ENCODE measurements at places on chromosomes 11 and 22.

GRCh38 chr11:79458709-79459108 lies 17.9 kb upstream of the TENM4 start:
- DNase-seq, result no peak

DNA sequence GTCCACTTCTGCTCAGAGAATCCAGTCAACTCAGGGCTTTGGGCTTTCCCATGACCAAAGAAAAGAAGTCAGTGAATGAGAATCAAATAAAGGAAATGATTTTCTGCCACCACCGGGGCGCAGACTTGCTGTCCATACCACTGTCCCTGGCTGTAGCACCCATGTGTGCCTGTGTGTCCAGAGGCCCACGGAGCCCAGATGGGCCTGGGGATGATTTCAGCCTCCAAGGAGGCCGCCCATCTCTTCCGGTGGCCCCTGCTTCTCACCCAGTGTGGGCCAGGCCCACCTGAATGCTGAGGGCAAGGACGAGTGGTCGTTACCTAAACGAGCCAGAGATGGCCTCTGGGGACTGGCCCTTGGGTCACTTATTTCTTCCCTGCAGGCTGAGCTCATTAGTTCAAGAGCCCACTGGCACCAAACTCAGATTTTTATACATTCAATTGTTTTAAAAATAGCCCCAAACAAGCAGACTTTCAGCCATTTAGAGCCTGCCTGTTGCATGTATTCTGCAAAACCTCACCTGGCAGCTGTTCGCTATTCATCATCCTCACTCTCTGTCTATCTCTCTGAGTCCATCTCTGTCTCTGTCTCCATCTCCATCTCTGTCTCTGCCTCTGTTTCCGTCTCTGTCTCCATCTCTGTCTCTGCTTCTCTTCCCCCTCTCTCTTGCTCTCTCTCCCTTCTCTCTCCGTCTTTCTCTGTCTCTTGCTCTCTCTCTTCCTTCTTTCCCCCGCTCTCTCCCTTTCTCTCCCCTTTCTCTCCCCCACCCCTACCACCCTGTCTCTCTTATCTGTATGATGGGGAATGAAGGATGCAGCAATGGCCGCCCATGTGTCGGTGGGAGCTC lies 24.2 kb downstream of the KRTAP5-5 start:
- DNase-seq, result no peak

GRCh38 chr11:96235751-96236150 lies 107.2 kb downstream of the MAML2 start:
- no peak for DNase-seq

DNA sequence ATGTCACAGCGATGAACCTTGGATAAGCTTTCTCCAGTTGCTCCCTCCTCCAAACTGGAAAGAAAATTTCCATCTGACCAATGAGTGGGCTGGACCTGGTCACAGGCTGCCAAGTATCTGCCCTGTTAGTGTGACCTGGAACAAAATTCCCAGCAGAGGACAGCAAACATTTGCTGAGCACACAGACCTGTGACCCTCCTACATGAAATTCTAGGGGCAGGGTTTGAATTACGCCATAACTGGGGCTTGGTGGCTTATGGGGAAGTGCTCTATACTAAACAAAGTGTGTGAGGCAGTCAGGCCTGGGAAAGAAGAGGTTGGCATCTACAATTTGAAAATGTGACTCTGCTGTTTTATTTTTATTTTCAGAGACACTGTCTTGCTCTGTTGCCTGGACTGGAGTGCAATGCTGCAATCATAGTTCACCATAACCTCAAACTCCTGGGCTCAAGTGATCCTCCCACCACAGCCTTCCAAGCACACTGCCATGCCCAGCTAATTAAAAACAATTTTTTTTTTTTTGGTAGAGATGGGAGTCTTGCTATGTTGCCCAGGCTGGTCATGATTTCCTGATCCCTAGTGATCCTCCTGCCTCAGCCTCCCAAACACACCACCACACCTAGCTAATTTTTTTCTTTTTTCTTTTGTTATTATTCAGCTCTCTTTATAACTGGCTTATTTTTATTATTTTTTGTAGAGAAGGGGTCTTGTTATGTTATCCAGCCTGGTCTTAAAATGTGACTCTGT lies 13.6 kb upstream of the XBP1 start:
- DNase-seq, result no peak

DNA sequence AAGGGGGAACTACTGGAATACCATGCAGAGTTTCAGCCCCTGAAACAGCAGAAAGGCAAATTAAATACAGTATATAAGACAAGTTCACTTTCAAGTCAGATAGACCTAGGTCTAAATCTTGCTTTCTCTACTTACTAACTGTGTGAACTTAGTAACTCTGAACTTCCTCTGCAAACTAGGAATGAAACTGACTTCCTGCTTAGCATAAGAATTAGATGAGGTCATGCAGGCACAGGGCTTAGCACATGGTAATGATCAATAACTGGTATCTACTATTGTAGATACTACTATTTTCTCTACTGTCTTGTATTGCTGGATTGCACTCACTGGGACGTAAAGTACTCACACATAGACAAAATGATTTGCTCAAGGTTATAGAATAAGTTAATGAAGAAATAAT lies 51.5 kb upstream of the MTNR1B start:
- no peak for DNase-seq

DNA sequence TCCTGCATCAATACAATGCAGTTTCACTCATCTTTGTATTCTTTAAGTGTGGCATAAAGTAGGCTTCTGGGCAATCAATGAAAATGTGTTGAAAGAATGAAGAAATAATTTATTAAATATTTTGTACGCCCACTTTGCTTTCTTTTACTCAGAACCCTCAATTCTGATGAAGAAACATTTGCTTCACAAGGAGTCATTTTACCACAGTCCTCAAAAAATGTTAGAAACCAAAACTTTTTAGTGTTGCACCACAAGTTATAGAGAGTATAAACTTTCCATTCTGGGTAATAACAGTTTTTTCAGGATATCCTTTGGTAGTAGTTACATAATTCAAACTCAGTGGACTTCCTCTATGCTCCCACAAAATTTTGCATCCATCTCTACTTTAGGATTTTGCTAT lies 360.5 kb downstream of the DLG2 start:
- DNase-seq, result no peak

GRCh38 chr22:41659941-41660340 lies 28.7 kb downstream of the SNU13 start:
- DNase-seq, result no peak

DNA sequence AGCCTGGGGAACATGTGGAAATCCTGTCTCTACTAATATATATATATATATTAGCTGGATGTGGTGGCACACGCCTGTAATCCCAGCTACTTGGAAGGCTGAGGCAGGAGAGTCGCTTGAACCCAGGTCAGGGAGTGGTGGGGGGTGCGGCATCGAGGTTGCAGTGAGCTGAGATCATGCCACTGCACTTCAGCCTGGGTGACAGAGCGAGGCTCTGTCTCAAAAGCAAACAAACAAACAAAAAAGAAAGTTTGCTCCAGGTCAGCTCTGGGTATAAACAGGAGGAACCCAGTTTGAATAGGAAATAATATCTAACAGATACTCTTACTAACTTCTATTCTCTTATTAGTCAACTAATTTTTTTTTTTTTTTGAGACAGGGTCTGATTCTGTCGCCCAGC lies 34.3 kb upstream of the CECR2 start:
- DNase-seq, result no peak

- no peak for DNase-seq
Measured at GRCh38 chr11:83544846-83545245, 258.7 kb upstream of the CCDC90B start.

GRCh38 chr11:107816028-107816427 lies 42.6 kb downstream of the SLC35F2 start:
- no peak for DNase-seq

DNA sequence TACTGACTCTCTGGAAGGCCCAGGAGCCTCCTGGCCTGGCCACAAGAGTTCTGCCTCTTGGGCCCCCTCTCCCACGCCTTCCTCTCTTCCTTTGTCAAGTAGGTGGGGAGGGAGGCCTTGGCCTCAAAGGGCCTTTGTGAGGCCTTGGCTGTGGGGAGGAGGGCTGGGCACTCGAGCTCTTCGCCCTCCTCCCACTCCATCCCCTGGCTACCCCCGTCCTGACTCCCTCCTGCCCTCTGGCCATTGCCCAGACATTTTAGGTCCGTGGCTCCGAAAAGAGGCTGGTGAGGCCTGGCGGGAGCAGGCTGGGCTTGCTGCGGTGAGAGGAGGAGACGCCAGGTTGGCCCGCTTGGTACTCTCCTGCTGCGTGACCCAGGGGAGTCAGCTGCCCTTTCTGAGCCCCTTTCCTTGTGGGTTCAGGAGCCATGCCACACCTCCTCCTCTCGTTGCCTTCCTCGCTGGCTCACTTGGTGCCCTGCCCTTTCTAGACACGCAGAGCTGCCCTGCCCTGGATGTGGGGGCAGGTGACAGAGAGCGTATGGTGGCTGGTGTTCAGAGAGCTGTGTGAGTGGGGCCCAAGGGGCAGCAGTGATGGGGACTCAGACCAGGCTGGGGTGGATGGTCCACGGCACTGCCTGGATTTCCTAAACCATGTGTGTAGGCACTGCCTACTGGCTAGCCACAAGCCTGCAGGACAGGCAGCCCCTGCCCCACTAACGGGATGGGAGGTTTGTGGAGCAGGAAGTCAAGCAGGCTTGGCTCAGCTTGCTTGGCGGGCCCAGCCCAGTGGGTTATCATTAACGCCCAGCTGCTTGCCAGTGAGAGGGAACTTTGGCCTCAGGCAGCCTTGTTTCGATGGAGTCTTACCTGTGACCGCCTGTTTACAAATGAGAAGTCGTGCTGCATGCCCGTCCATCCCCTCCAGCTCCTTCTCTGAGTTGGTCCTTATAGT lies 15.8 kb upstream of the OMP start:
- DNase-seq, result no peak

DNA sequence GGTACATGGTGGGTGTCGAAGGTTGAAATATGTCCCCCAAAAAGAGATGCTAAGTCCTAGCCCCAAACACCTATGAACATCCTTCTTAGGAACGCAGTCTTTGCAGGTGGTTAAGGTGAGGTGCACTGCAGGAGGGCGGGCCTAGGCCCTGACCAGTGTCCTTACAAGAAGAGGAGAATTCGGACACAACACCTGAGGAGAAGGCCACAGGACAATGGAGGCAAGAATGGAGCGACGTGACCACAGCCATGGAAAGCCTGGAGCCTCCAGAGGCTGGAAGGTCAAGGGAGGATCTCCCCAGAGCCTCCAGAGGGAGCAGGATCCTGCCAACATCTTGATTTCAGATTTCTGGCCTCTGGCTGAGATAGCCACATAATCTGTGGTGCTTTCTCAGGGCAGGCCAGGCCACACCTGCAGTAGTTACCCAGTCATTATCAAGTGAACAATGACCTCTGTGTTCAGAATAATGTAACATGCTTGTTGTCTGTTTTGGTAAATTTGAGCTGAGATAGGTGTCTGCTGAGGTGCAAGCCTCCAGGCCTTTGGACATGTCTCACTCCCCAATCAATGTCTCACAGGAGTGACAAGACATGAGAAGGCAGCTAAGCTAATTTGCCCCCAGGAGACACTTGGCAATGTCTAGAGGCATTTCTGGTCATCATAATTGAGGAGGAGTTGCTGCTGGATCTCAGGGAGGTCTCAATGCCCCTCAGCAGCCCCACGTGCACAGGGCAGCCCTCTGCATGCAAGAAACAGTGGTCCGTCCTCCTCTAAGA lies 498.9 kb downstream of the BRD1 start:
- DNase-seq, result no peak

DNA sequence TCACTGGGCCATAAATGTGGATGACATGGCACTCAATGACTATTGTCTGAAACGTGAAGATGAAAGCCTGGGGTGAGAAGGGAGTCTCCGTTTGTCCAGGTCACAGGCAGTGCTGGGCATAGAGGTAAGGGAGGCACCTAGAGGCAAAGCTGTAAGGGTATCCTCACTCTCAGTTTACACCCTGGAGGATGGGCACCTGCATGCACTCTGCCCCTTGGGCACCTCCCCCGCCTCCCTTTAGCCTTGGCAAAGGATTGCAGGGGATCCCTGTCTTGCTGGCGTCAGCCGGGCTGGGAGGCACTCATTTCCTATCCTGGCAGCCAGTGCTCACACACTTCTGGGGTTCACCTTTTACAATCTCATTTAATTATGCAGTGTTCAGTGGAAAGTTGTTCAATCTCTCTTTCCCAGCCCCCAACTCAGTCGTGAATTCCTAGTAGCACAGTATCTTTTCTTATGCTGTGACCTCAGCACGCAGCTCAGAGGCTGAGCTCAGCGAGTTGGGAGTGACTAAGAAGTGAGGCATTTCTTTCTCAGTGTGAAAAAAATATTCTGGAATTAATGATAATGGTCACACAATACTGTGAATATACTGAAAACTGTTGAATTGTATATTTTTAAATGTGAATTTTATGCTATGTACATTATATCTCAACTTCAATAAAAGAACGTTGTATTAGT lies 866.6 kb downstream of the BRD1 start:
- DNase-seq, result no peak

GRCh38 chr11:62402226-62402959 lies 16.4 kb upstream of the SCGB1A1 start:
- DNase-seq, result no peak

GRCh38 chr22:27416511-27417420 lies 384.8 kb downstream of the MN1 start:
- no peak for DNase-seq

DNA sequence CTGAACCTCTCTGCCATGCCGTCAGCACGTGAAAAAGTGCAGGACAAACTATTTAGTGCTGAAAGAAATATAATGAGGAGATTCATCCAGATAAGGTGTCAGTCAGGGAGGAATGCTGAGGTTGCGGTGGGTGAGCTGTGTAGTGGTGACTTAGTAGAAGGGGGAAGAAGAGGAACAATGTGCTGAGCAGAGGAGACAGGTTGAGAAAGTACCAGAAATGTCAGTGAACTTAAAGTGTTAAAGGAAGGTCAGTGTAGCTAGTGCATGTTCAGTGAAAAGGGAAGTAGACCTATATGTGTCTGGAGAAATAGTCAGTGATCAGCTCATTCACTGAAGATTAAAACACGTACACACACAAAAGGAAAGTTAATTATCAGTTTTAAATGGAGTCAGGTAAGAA lies 237.6 kb upstream of the CCDC179 start:
- DNase-seq, result no peak

- DNase-seq, result no peak
Measured at GRCh38 chr22:33440756-33441155, 382.6 kb upstream of the SYN3 start.

- DNase-seq, result no peak
Measured at GRCh38 chr11:91850533-91851275, 373.9 kb upstream of the FAT3 start.
